Mesothelial cell of epicardium (in vitro differentiated cells): ENCODE measurements at places on chromosomes 12 and 14. TPM values are rescaled to one million over a fixed set of nuclear protein-coding genes. Genes with fewer than 3 reads are reported as not detected.

MYF6 gene
- 0.16 to 0.22 TPM (median 0.20 TPM) in 3 replicates for total RNA-seq

CEP170B gene
- total RNA-seq = 28.3 to 29.2 TPM (median 28.4 TPM) in 3 replicates

ORAI1 gene
- 9.8 to 10.3 TPM (median 9.8 TPM) in 3 replicates for total RNA-seq

PITPNM2 gene
- total RNA-seq = 5.9 to 7.5 TPM (median 7.0 TPM) in 3 replicates

DNA sequence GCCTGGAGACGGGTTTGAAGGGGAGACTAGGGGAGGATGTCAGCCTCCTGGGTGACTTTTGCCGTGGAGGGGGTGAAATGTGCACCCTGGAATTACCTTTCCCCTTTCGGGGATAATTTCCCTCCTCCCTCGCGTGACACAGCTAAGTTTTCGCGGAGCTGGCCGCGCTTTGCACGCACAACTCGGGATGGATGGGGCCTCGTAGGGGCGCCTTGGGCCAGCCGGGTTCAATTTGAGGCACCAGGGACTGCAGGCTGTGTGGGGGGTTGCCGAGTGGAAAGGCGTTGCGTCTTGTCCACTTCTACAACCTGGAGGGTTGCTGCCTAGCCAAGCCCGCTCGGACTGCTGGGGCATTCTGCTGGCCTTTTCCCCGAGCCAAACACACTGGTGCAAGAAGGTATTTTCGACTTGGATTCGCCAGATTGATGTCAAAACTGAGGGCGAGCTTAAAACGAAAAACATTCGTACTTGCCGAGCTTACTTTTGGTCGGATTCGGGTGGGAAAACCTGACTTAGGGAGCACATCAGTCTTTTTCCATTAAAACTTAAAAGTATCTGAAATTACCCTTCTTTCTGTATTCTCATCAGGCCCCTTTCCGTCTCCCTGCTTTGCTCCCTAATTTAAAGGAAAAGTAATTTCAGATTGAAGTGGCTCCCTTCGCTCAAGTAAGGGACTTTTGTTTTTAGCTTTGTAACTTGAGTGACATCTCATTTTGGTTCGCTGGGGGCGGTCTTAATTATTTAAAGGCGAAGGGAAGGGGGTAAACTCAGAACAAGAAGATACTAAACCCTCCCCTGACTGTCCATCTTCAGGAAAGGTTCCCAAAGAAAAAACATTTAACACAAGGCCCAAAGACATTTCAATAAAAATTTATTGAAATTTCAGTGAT is 14.3 kb downstream of the TBX3 start:
- DNase-seq = no peak
- H3K27me3 ChIP-seq = no peaks in the 10 kb centered on the region
- H3K27ac ChIP-seq = peak overlapping the region; percentile 100
- H3K36me3 ChIP-seq = peaks cover 34% of the 10 kb centered on the region
- peaks cover 77% of the 10 kb centered on the region for H3K4me1 ChIP-seq

DNA sequence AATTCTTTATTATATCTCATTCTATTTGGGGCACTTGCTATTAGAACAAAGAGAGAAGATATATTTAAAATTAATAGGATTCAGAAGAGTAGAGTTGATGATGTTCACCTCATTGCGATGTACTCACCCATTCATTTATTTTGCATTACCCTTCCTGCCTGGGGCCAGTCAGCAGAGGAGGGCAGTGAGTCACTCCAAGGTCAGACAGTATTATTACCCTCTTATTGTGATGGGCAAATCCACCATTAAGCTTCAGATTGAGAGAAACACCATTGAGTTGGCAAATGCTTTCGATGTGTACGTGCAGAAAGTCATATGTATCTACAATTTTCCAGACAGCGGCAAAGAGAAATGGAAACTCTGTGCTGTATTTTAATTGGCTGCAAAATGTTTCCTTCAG is 134.2 kb downstream of the BICD1 start:
- no peak overlapping the region for H3K4me3 ChIP-seq
- no peaks in the 10 kb centered on the region for H3K27me3 ChIP-seq
- H3K4me1 ChIP-seq = no peaks in the 10 kb centered on the region
- H3K27ac ChIP-seq = no peak overlapping the region

DNA sequence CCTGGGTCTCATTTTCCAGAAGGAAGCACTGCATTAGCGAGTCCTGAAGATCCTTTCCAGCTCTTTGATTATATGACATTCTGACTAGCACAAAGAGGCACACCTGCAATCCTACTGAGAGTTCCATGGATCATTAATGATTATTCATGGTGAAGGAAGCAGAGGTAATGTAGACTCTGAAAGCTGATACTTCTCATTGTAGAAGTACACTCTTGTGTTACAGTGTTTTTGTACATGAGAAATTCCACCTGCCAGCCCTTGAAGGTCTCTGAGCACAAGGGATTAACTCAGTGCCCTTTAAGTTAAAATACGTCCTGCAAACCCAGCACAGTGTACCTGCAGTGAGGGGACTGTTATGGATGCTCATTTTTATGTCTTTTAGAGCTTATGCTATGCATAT is 558.8 kb upstream of the FBXO33 start:
- H3K27ac ChIP-seq = no peak overlapping the region
- H3K27me3 ChIP-seq = no peaks in the 10 kb centered on the region
- peaks cover 12% of the 10 kb centered on the region for H3K36me3 ChIP-seq
- DNase-seq = no peak
- H3K4me3 ChIP-seq = no peak overlapping the region
- peaks cover 26% of the 10 kb centered on the region for H3K4me1 ChIP-seq

DNA sequence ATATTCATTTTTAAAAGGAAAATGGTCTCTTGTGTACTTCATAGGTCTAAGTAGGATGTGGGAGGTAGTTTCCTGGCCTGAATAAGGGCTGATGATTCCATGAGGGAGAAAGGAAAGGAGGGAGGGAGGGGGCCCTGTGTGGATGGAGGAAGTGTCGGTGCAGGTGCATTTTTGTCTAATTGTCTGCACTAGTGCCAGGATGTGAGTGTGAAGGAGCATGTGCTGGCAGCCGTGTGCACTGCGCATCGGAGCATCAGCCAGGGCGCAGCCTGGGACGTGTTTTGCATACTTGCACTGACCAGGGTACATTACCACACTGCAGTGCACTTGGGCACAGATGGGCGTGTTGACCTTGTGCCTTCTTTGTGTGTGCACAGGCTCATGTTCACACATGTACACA is 29.2 kb downstream of the SMUG1 start:
- H3K4me1 ChIP-seq = peaks cover 87% of the 10 kb centered on the region
- H3K27me3 ChIP-seq = no peaks in the 10 kb centered on the region
- H3K27ac ChIP-seq = no peak overlapping the region
- no peaks in the 10 kb centered on the region for H3K36me3 ChIP-seq

WIF1 gene
- total RNA-seq = 20.7 to 23.4 TPM (median 20.8 TPM) in 3 replicates

KRT82 gene
- total RNA-seq = not detected in 3 replicates
